ENCODE measurements at places on chromosomes 13 and 19. TPM values are rescaled to one million over a fixed set of nuclear protein-coding genes. Genes with fewer than 3 reads are reported as not detected.

DNA sequence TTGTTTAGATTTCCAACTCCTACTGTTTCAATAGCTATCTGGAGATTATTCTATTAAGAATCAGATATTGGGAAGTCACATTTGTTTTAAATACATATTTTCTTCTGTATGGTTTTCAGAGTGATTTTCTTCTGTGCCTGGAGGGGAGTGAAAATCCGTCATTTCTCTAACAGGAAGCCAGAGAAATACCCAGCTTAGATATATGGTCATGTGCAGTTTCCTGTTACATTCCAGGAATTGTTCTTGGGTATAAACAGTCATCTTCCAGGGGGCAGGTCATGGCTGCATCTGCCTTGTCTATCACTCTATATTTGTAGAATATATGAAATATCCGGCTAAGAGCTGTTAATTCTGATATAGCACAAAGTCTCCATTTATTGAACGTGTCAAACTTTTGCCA lies 77.5 kb upstream of the MIR17HG start:
- peak; percentile 79 for DNase-seq

Gene LRG1
- total RNA-seq = 0.13 TPM

DNA sequence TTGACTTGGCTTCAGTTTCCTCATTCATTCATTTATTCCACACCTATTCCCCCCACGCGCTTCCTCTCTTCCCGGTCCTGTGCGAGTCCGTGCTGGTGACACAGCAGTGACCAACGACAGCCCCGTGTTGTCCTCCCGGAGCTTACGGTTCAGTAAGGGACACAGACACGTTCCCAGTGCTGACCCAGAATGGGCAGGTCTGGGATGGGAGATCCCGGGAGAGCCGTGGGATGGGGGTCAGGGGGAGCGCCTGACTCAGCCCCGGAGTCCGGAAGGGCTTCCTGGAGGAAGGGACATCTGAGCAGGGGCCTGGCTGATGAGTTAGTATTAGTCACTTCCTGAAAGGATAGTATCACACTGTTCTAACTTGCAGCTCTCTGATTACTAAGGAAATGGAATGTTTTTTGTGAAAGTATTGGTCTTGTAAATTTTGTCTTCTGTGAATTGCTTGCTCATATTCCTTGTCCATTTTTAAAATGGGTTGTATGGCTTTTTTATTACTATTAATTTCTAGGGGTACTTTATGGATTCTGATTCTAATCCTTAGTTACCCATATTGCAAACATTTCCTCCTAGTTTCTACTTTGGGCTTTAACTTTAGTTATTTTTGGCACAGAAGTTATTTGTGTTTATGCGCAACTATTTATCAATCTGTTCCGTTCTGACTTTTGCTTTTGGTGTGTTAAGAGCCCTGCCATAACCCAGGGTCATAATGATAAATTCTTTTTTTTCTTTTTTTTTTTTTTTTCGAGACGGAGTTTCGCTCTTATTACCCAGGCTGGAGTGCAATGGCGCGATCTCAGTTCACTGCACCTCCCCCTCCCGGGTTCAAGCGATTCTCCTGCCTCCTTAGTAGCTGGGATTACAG lies 708 bp upstream of the ERCC1 start:
- peak; percentile 98 for DNase-seq

- DNase-seq = no peak
Measured at GRCh38 chr13:113495494-113496210, 5.1 kb upstream of the DCUN1D2 start.

GRCh38 chr19:18046059-18046718 lies 38.2 kb downstream of the ARRDC2 start:
- peak; percentile 81 for DNase-seq

- no peak for DNase-seq
Measured at GRCh38 chr13:103315711-103316110, 249.5 kb upstream of the SLC10A2 start.
